ENCODE measurements at places on chromosomes 2 and 18. TPM values are rescaled to one million over a fixed set of nuclear protein-coding genes. Genes with fewer than 3 reads are reported as not detected.

RBM45 gene
- total RNA-seq: 12.7 TPM

C1GALT1C1L gene
- 0.64 TPM for total RNA-seq

DNA sequence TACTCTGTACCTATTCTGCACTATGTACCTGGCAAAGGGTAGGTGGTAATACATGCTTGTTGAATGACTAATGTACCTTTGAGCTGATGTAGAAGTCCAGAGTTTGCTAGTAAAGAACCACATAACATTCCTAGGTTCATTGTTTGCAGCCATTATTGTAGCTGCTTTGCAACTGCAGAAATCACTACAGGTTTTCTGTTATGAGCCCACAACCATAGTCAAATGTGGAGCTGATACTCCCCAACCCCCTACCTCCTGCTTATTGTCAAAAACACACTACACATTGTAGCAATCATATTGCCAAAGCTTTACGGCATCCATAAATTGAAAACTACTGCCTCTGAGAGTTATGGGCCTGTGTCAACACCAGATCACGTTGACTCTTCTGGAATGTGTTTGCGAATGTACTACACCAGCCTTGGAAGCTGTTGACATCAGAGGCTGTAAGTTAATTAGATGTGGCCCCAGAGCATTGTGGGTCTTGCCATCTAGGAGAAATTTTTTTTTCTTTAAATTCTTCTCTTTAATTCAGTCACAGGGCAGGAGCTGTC lies 187.0 kb downstream of the AGPS start:
- H3K4me3 ChIP-seq: no peak overlapping the region
- DNase-seq: no peak
- no peaks in the 10 kb centered on the region for H3K27me3 ChIP-seq
- no peaks in the 10 kb centered on the region for H3K36me3 ChIP-seq
- no peaks in the 10 kb centered on the region for H3K4me1 ChIP-seq
- H3K27ac ChIP-seq: no peak overlapping the region

DNA sequence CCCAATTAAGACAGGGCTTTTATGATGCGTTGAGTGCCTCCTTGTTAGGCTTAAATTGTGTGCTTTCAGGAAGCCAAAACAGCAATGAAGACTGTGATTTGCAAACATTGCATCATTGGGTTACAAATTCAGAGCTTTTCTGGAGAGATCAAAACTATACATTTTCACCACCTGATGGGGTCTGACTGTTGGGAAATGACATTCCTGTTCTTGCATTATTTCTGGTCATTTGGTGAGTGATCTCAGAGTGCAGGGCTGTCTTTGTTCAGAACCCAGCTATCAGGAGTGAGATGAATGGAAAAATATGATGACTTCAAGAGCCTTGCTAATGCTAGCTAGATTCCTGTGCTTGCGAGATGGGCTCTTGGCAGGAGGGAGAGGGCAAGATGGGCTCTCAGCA lies 39.1 kb downstream of the SH3RF3 start:
- DNase-seq: no peak
- H3K36me3 ChIP-seq: no peaks in the 10 kb centered on the region
- H3K4me1 ChIP-seq: peaks cover 21% of the 10 kb centered on the region
- no peaks in the 10 kb centered on the region for H3K27me3 ChIP-seq
- H3K4me3 ChIP-seq: no peak overlapping the region
- no peak overlapping the region for H3K27ac ChIP-seq

DNA sequence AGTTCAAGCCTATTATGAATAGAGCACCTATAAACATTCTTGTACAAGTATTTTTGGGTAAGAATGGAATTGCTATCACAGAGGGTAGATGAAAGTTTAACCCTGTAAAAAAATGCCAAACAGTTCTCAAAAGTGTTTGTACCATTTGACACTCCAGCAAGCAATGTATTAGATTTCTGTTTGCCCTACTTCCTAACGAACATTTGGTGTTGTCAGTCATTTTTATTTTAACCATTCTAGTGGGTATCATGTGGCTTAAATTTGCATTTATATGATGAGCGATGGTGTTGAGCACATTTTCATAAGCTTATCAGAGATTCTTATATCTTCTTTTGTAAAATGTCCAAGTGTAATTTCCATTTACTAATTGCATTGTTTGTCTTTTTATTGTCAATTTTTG lies 608.2 kb upstream of the ACVR2A start:
- no peak overlapping the region for H3K27ac ChIP-seq
- H3K27me3 ChIP-seq: no peaks in the 10 kb centered on the region
- no peak overlapping the region for H3K4me3 ChIP-seq
- H3K4me1 ChIP-seq: no peaks in the 10 kb centered on the region
- no peak for DNase-seq

TMEM163 gene
- total RNA-seq: 0.24 TPM

GRCh38 chr2:39723946-39724827 lies 54.9 kb downstream of the THUMPD2 start:
- H3K27me3 ChIP-seq: no peaks in the 10 kb centered on the region
- no peak overlapping the region for H3K4me3 ChIP-seq
- DNase-seq: no peak
- H3K36me3 ChIP-seq: no peaks in the 10 kb centered on the region
- peaks cover 2% of the 10 kb centered on the region for H3K4me1 ChIP-seq

RBKS gene
- total RNA-seq: 3.7 TPM

GRCh38 chr2:45729753-45730512 lies 78.5 kb downstream of the PRKCE start:
- no peaks in the 10 kb centered on the region for H3K36me3 ChIP-seq
- no peak for DNase-seq
- no peaks in the 10 kb centered on the region for H3K27me3 ChIP-seq

DNA sequence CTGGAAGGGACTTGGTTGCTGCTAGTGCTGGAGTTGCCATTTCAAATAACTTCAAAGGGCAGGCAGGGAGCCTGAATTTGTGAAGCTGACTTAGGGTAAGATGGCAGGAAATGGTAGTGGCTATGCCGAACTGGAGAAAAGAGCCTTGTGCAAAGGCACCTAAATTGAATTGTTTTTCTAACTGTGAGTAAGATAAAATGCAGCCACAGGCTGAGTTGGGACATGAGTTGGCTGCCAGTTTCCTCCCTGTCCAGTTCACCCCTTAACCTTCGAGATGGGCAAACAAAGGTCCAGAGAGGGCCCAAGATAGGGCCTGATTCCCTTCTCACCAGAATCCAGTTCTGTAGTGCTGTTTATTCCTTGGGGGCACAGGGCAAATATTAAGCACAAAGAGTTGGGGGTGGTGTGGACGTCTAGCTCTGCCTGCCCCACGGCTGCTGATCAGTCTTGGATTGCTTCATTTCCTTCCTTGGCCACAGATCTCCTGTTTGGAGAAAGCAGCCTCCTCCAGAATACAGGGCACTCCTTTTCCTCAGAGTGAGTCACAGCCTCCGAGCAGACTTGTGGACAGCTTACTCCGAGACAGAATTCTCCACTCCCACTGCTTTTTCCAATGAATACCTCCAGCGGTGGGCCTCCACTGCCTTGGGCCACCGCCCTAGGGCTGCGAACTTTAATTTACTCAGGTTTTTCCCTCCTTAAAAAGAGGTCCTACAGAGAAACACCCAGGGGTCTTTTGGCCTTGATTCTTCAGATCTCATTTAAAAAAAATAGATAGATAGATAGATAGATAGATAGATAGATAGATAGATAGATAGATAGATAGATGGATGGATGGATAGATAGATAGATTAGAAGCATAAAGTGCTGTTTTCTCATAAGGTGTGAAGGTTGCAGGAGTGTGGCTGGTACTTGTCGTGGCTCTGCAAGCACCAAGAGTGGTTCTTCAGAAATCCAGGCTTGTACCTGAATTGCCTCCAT lies 18.4 kb upstream of the SLC20A1 start:
- H3K4me3 ChIP-seq: no peak overlapping the region
- H3K27me3 ChIP-seq: no peaks in the 10 kb centered on the region
- no peak for DNase-seq
- no peaks in the 10 kb centered on the region for H3K4me1 ChIP-seq

HOXD10 gene
- total RNA-seq: 0.69 TPM

PTH2R gene
- not detected for total RNA-seq

DNA sequence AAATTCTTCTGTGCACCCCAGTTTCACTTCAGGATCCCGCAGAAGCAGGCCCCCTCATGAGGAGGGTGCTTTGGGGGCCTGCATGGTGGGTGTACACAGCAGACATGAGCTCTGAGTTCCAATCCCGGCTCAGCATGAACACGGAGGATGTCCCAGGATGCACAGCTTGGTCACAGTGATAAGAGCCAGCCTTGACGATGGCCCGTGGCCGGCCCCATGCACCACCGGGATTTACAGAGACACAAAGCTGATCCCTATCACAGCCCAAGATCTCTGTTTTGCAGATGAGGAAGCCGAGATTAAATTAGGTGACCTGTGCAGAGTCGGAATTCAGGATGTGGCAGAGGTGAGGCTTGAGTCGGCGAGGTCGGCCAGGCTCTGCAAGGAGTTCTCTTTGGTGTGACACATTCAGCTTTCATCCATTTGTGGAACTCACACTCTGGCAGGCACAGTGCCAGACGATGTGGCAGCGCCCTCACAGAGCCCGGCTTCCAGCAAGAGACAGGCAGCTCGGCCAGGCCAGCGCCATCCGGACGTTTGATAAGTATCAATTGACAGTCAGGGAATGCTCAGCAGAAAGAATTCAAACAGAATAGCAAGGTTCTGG lies 456.3 kb upstream of the MYT1L start:
- no peaks in the 10 kb centered on the region for H3K27me3 ChIP-seq
- no peak overlapping the region for H3K4me3 ChIP-seq
- no peaks in the 10 kb centered on the region for H3K4me1 ChIP-seq

DNA sequence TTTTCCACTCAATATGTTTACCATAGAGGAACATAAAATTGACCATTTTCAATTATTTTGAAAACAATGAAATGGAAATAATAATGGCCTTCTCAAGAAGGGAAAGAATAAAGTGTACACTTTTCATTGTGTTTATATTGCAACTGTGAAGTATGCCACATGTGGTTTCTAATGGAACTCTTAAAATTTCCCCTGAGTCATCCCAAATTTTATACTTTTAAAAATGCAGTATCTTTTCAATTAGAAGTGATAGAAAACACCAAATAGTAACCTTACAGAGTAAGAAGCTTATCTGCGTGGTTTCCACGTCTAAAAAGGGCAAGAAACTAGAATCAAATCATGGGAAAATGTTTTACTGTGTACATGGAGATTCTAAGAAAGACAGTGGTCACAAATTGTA lies 70.0 kb downstream of the SCG2 start:
- H3K36me3 ChIP-seq: no peaks in the 10 kb centered on the region
- no peak overlapping the region for H3K4me3 ChIP-seq
- DNase-seq: no peak
- H3K27me3 ChIP-seq: no peaks in the 10 kb centered on the region

DNA sequence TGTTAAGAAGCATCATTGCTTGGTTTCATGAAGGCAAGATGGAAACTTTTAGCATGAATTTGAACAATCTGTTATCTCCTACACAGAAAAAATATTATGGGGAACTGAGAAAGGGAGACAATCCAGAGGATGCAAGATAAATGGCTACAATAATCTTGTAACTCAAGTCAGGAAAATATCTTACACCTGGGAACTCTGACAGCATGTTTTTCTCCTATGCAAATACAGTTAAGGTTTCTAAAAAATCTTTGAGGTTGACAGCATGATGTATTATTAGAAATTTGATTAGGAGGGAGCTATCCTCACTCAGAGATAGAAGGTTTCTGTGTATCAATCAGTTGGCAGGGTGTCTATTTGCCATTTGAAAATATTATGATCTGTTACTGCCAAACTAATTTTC lies 75.6 kb downstream of the GPD2 start:
- no peak for DNase-seq
- H3K27ac ChIP-seq: no peak overlapping the region
- no peaks in the 10 kb centered on the region for H3K36me3 ChIP-seq
- H3K27me3 ChIP-seq: no peaks in the 10 kb centered on the region
- no peaks in the 10 kb centered on the region for H3K4me1 ChIP-seq
- H3K4me3 ChIP-seq: no peak overlapping the region

GBX2 gene
- not detected for total RNA-seq

OR6B2 gene
- not detected for total RNA-seq

GRCh38 chr2:217360781-217361482 lies 501.1 kb upstream of the TNP1 start:
- no peaks in the 10 kb centered on the region for H3K27me3 ChIP-seq
- peak overlapping the region; percentile 42 for H3K27ac ChIP-seq
- DNase-seq: peak; percentile 45
- peaks cover 40% of the 10 kb centered on the region for H3K4me1 ChIP-seq
- H3K4me3 ChIP-seq: no peak overlapping the region
- H3K36me3 ChIP-seq: no peaks in the 10 kb centered on the region

DNA sequence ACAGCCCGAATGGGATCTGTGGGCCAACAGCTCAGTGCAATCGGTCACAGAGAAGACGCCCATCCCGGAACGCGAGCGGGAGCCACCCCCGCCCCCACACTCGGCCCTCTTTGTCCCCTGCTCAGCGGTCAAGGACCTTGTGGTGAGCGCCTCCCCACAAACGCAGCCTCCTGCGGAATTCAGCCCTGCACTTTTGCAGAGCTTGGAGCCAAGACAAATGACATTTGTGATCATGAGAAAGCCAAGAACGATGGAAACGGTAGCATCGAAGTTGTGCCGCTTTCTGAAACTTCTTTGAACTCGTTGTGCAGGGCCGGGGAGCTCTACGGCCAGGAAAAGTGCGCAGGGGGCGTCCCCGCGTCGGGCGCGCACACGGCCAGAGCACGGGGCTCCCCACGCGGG lies 6.7 kb upstream of the SALL3 start:
- DNase-seq: no peak
- no peak overlapping the region for H3K4me3 ChIP-seq
- H3K27ac ChIP-seq: no peak overlapping the region
- H3K27me3 ChIP-seq: no peaks in the 10 kb centered on the region

- no peaks in the 10 kb centered on the region for H3K36me3 ChIP-seq
- no peak for DNase-seq
Measured at GRCh38 chr2:38421274-38422056, 44.4 kb upstream of the ATL2 start.

GRCh38 chr2:223084873-223085272 lies 32.9 kb downstream of the KCNE4 start:
- no peak for DNase-seq
- H3K27ac ChIP-seq: no peak overlapping the region
- H3K4me3 ChIP-seq: no peak overlapping the region
- no peaks in the 10 kb centered on the region for H3K36me3 ChIP-seq

GRCh38 chr2:69011611-69012157 lies 1.3 kb upstream of the ANTXR1 start:
- no peak overlapping the region for H3K4me3 ChIP-seq
- DNase-seq: no peak
- H3K27ac ChIP-seq: no peak overlapping the region
- H3K27me3 ChIP-seq: no peaks in the 10 kb centered on the region

DNA sequence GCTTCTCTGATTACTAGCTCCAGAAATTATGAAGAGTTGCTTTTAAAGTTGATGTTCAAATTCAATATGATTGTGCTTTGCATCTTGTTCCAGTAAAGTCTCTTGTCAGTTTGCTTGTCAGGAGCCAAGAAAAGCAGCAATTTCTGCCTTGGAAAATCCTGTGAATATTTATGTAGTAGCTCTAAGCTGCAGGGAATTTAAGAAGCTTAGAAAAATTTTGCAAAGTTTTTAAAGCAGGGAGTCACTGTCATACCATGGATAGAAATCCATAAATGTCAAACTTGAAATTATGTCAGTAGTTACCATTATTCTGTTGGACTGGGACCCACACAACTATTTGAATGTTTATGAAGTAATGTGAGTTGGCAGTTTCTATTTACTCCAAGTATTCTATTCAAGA lies 169.3 kb downstream of the TMEM200C start:
- no peak for DNase-seq
- no peaks in the 10 kb centered on the region for H3K36me3 ChIP-seq
- no peak overlapping the region for H3K27ac ChIP-seq
- H3K27me3 ChIP-seq: no peaks in the 10 kb centered on the region
- H3K4me3 ChIP-seq: no peak overlapping the region
- no peaks in the 10 kb centered on the region for H3K4me1 ChIP-seq

Measured in ovary (tissue), 10 donors.